ENCODE measurements at places on chromosomes 1 and 21.

DNA sequence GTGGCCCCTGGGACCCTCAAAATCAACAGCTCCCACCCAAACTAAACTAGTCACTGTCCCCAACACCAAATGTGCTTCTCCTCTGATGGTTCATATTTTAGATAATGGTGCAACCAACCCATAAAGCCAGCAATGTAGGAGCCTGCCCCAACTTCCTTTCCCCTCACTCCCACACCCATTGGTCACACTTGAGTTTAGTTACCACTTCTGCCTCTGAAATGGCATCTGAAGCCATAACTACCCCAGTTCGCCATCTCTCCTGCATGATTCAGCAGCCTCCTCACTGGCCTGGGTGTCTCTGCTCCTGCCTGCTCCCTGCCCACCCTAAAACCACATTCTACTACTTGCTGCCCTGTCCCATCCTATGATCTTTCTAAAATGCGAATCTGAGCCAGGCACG is 3.4 kb upstream of the CDCP2 start:
- DNase-seq = no peak

DNA sequence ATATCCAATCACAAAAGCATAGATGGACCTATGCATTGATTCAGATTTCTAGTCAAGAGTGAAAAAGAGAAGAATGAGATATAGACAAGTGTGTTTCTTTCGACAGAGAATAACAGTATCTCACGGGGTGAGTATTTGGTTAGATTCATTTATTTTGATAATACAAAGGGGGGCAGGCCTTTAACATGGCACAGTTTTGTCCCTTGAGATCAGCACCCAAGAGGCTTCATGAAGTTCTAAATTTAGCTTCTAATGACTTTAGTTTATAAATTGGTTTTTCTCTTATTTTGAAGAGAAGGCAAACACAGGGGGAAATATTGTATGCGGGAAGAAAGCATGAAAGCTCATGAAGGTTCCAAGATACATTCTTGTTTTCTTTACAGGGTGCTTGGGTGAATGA is at the start of gene OR1C1:
TSS of gene OR1C1 (minus strand) at position 101 of the 400 bp plus-strand sequence. CDS start 2,150 bp downstream, outside the sequence.
- DNase-seq = no peak

GRCh38 chr1:203695116-203695515 is 68.5 kb downstream of the ATP2B4 start:
- no peak for DNase-seq

DNA sequence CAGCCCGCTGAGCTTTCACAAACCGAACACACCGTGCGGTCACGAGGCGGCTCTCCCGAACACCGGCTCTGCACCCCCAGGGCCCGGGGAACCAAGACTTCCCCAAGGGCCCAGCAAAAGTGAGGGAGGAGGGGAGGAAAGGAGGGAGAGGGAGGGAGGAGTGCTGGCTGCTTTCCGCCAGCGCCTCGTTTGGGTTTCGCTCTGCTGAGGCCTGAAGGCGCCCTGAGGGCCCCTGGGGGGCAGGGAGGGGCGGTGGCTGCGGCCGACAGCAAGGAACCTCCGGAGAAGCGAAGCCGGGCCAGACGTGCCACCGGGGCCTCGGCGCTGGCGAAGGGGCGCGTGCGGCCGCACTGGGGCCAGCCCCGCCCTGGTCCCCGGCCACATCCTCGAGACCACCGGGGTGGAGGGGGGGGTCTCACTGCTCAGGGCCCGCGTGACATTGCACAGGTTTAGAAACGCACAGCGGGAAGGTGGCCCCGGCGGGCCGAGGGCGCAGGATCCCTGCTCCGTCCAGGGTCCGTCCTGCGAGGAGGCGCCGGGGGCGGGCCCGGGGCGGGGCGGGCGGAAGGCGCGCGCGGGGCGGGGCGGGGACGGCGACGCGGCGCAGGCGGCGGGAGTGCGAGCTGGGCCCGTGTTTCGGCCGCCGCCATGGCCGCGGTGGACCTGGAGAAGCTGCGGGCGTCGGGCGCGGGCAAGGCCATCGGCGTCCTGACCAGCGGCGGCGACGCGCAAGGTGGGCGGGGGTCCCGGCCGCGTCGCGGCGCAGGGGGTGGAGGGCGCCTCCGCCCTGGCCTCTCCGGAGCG is at the start of gene PFKL:
TSS of gene PFKL (plus strand) at position 596 of the 804 bp plus-strand sequence. CDS start at position 649, 53 bp downstream.
- DNase-seq = peak; percentile 69

DNA sequence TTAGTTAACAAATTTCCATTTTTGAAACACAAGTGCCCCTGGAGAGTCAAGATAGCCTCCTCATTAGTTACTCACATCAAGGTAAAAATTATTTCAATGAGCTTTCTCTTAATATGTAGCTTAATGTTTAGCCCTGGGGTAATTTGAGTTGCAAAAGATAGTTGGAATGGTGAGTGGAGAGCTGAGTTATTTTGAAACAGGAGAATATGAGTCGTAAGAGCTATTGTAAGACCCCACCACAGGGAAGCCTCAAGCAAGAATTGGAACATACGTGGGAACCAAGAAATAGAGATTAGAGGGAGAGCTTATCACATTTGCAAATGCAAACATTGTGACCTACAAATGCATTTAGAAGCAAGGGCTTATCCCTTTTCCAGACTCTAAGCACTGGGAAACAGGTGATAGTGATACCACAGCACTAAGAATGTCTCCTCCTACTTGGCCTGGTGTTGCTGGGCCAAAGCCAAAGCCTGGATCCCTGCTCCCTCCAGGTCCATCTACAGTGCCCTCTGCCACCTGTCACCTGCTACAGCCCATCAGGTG is 635.1 kb downstream of the PTPRC start:
- peak; percentile 31 for DNase-seq

Measured in LoVo (cell line).